ENCODE measurements at places on chromosomes 16 and 17. TPM values are rescaled to one million over a fixed set of nuclear protein-coding genes. Genes with fewer than 3 reads are reported as not detected.

The MTHFSD gene
- total RNA-seq = 7.8 TPM

The SEZ6L2 gene
- total RNA-seq = not detected

The KCNJ18 gene
- not detected for total RNA-seq

The NSMCE1 gene
- 30.1 TPM for total RNA-seq

The KRTAP2-2 gene
- total RNA-seq = not detected

The SLC5A10 gene
- total RNA-seq = not detected

The COL1A1 gene
- total RNA-seq = 43.8 TPM

- DNase-seq = no peak
Measured at GRCh38 chr16:55039931-55040330, 109.3 kb downstream of the IRX5 start.

DNA sequence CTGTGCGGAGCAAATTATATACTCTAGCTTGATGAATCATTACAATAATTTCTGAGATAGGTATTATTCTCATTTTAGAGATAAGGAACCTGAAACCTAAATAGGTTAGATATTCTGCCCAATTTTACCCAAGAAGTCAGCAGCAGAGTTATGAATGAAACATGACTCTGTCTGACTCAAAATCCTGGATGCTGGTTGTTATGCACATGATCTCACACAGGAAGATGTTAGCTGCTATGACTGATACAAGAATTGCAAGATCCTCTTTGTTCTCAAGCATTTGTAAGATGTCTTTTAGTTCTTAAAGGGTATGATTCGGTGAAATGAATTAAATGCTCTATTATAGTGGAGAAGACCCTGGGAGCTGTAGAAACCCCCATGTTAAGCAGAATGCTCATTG, 447.8 kb downstream of the KIF2B start:
- DNase-seq = no peak

DNA sequence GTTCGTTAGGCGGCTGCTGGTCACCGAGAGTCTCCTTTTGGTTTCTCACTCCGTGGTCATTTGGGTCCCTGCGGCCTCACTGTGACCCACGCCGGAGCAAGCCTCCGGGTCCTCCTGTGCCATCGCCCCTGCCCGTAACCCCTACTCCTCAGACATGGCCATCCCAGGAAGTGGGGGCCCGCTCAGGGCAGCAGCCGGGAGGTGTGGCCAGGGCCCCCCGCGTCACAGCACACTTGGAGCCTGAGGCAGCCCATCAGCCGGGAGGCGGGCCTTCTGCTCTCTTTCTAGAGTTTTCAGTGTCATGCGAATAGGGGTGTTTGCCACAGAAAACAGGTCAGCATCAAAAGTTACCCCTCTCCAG, 7.9 kb upstream of the WFIKKN1 start:
- no peak for DNase-seq

GRCh38 chr16:83404261-83404660, 403.5 kb upstream of the HSBP1 start:
- no peak for DNase-seq

DNA sequence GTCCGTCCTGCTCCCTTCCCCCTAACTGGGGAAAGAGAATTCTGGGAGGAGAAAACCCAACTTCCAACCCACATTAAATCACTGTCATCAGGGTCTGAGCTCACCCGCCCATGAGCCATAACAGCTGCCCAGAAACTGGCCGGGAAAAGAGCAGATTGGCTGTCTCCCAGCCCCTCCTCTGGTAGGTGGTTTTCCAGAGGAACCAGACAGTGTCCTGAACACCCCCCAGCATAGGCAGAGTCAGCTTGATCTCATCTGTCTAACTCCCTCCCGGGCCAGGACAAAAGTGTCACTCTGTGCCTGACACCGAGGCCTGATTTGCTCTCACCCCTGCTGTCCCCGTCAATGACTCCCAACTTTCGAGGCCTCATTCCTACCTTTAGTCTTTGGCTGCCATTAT, 197.0 kb downstream of the AXIN2 start:
- no peak for DNase-seq

- DNase-seq = no peak
Measured at GRCh38 chr17:3019761-3020160, 43.6 kb downstream of the OR1D5 start.

- no peak for DNase-seq
Measured at GRCh38 chr17:48753794-48754499, 25.4 kb upstream of the HOXB13 start.

- DNase-seq = no peak
Measured at GRCh38 chr16:13630374-13630773, 289.6 kb upstream of the ERCC4 start.

GRCh38 chr17:66655861-66656260, 179.1 kb upstream of the CACNG5 start:
- no peak for DNase-seq

DNA sequence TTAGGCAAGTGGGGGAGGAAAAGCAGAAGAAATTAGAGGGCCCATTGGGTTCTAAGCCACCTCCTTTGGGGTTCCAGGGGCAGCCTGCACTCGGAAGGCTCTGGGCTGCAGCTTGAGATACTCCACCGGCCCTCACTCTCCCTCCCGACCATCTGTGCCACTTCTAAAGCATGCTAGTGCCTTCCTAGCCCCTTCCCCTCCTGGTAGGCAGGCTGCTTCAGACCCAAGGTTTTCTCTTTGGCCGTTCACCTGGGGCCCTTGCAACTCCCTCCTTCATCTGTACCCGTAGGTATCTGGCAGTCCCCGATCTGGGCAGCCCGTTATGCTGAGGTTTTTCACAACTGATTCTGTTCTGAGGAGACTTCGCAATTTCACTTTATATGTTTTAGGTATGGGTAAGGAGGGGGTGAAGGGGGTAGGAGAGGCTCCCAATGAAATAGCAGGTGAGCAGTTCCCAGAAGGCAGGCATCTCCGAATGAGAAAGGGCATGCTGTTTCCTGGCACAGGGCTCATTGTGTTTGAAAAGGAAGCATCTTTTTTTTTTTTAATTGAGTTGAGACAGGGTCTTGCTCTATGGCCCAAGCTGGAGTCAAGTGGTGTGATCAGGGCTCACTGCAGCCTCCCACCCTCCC, 98.7 kb downstream of the RAB11FIP4 start:
- DNase-seq = no peak

- DNase-seq = no peak
Measured at GRCh38 chr17:61783556-61784304, 79.6 kb downstream of the BRIP1 start.

DNA sequence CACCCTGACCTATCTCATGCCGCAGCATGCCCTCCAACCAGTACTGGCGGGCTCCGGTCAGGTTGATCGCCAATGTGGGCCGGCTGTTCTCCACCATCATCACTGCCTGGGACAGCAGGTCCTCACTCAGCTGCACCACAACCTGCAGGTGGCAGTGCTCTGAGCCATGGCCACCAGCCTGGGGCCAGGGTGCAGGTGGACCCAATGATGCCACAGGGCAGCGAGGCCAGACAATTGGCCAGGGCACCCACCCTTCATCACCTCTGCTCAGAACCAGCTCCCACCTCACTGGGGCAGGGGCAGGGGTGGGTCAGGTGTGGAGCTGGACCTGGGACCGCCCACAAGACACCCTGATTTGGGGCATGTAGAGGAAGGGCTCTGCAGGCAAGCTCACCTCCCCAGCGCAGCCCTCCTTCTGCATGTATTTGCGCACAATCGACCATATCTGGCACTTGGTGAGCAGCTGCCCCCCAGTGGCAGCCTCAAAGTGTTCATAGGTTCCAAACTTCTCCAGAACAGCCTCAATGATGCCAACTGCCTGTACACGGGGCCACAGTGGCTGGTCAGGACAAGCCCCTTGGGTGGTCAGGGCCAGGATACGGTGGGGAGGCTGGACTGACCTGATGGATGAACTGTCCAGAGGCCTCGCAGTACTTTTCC, 4.2 kb downstream of the MATCAP1 start:
- DNase-seq = no peak

DNA sequence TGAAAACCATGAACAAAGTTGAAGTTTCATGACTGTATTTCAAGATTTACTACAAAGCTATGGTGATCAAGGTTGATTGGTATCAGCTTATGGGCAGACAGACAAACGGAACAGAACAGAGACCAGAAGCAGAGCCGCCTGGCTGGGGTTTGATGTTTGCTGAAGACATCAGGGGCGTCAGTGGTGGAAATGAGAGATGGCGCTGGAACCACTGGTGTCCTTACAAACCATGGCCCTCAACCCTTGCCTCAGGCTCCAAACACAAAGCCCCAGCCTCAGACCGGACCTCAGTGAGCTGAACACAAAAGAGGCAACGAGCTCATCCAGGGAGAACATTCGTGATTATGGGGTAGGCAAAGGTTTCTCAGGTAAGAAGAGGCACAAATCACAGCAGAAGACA, 113.0 kb upstream of the METRNL start:
- DNase-seq = no peak

DNA sequence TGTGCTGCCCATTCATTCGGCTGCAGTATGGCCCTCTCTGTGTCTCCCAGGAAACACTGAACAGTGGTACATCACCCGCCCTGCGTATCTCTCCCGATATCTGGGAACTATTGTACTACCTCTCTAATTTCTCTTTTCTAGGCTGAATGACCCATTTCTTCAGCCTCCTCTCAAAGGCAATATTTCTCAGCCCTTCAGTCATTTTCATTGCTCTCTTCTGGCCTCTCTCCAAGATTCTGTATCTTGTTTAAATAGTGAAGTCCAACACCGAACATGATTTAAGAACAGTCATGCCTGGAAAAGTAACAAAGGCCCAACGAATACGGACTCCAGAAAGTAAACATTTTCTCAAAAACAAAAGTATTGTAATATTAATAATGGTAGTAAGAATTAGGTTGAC, 220.1 kb downstream of the ZFHX3 start:
- no peak for DNase-seq

DNA sequence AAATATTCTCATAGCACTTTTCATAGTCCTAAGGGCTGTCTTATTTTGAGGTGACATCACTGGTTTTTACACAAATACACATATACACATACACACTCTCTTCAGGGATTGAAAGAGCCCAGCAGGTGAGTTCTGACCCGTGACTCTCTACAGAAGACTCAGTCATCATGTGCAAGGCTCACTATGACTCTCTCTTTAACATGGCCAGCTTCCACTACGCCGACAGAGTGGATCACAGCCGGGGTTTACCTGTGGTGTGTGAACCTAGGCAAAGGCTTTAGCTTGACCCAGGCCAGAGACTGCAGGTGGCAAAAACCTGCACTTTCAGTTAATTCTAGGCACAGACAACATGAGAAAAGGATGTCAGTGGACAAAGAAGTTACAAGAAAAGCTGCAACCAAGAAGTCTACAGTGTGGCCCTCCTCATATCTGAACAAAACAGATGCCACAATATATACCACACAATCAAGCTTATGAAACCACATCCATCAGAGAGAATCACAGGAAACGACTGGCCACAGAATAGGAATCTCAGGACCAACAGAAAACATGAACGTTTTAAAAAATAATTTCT, 56.5 kb downstream of the CYTH1 start:
- DNase-seq = peak; percentile 49

DNA sequence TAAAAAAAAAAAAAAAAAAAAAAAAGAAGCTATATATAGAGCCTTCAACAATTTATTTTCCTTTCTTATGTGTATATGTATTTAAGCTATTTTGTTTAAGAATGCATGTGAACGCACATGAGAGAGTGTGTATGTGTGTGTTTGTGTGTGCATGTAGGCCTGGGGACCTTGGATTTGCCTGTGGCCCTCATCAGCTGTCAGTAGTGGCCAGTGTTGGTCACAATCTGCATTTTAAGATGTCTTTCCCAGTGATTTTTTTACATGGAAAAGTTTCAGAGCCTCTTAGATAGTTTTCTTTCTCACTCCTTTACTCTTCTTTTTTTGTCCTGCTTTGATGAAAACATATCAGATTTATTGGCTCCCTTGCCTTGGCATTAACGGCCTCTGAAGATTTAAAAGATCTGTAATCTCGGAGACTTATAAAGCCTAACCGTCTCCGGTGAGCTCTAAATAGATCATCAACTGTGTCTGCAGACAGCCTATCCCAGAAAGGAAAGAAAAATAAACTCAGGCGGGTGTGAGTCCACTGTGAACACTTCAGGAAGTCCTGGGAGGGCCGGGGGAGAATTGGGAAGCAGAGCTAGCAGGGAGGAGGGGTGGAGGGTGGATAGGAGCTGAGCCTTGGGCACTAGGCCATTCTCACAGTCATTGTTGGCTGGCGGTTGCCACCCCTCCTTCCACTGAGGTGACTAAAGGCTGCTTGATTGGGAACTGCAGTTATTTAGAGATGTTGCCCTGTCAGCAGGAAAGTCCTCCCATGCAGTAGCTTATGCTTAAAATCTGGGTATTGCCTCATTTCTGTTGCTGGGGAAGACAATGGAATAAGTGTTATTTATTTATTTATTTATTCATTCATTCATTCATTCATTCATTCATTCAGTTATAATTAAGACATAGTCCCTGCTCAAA, 86.8 kb downstream of the WWP2 start:
- no peak for DNase-seq

- no peak for DNase-seq
Measured at GRCh38 chr17:48745381-48746275, 17.1 kb upstream of the HOXB13 start.

DNA sequence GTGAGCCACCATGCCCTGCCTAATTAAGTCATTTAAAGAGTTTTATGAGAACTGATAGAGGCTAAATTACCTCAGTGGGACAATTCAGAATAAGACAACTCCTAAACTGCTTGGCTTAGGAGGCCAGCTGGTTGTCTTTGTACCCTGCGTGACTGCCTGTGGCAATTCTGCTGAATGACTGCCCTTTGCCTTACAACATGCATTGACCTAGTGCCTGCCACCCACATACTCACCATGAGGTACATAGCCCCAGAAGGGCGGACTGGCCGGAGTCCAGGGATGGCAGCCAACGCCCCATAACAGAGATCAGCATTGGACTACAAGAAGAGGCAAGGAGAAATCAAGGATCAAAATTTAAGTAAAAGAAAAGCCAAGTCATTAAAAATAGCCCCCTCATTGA, 7.3 kb downstream of the TAT start:
- no peak for DNase-seq

GRCh38 chr17:56108811-56109284, 44.4 kb upstream of the ANKFN1 start:
- no peak for DNase-seq

DNA sequence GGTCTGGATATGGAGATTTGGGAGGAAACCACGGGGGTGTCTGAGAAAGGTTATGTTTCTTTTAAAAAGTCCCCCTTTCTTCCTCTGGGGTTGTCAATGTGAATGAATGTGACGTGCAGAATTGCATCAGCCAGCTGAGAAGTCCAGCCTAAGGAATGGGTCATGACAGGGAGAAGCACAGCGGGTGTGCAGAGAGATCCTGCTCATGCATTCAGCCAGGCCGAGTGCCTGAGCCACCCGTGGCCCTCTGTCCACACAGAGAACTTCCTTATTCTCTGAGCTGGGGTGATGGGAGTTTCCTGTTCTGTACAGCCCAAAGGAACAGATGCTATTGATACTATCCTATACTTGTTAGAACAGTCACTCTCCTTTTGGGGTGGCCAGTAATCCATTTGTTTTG, 117.9 kb downstream of the CPPED1 start:
- DNase-seq = no peak

DNA sequence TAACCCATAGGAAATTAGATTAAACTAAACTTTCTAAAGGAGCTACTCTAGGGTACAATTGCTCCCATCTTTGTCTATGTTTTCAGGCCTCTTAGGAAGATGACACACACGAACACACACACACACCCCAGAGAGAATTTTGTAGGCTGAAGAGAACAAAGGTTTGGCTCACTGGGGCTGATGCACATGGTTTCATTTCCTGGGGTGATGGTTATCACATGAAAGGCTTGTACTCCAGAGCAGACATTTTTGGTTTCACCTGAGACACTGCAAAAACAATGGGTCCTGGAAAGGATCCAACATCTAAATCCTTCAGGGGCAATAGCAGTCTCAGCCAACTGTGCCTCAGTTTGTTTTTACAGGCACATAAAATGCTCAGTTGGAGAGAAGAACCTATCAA, 62.8 kb downstream of the GRB7 start:
- peak; percentile 87 for DNase-seq

GRCh38 chr16:10297341-10298006, 88.4 kb upstream of the ATF7IP2 start:
- no peak for DNase-seq
